ENCODE measurements at places on chromosomes 11 and 22.

- DNase-seq = no peak
Measured at GRCh38 chr11:124514131-124514530, 29.3 kb downstream of the OR8B12 start.

GRCh38 chr11:71242391-71242790 lies 10.0 kb downstream of the SHANK2 start:
- DNase-seq = no peak

DNA sequence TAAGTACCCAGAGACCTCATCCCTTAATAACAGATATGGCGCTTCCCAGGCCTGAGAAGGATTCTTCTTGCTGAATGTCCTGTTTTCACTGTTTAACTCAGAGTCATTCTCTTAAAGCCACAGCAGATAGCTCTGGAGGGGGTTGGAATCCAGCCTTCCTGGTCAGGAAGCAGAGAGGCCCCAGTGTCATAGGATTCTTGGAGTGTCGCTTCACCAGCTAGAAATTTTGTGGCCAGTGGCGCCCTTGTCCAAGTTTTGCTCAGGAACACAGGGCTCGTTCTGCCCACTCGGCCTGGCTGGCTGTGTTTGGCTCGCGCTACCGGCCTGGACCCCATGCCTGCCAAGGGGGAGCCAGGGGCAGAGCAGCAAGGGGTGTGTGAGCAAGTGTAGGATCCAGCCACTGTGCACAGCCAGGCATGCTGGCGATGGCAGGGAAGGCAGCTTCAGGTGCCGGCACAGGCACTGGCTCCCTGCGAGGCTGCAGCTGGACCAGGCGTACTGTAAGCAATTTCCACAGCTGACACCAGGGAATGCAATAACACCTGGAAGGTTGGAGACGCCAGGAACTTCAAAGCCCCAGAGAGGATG lies 214.8 kb upstream of the SESN3 start:
- DNase-seq = no peak

DNA sequence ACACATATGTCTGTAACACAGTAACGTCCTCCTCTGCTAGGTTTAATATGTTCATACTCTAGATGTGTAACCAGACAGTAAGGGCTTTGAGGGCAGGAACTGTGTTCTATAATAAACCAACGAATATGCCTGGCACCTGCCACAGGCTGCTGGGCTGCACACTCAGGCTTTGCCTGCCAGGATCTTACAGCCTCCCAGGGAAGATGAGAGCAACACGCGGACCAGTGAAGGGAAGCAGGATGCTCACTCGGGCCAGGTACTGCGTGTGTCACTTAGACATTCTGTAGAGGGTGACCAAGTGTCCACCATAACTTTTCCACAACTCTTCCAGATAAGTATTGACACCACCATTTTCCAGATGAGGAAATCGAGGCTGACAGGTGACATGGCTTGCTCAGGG lies 21.7 kb upstream of the BAIAP2L2 start:
- DNase-seq = no peak

DNA sequence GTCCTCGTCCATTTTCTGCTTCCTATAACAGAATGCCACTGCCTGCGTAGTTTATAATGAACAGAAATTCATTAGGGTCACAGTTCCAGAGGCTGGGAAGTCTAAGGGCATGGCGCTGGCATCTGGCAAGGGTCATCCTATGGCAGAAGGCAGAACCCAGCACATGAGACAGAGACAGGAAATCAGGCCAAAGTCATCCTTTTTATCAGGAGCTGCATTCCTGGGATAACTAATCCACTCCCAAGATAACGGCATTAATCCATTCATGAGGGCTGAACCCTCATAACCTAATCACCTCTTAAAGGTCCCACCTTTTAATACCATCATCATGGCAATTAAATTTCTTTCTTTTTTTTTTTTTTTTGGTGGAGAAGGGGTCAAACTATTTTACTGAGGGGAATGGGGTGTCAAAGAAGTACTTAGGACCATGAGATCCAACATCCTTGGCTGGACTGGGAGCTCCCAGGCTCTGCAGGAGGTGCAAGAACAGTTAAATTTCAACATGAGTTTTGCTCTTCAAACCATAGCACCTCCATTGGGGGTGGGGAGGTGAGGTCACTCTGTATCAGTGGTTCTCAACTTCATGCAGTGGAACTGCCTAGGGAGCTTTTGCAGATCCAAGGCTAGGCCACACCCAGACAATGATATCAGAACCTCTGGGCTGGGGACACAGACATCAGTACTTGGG lies 4.4 kb downstream of the TMEM109 start:
- DNase-seq = no peak

GRCh38 chr22:50282361-50283155 lies 12.4 kb upstream of the MAPK11 start:
- no peak for DNase-seq

DNA sequence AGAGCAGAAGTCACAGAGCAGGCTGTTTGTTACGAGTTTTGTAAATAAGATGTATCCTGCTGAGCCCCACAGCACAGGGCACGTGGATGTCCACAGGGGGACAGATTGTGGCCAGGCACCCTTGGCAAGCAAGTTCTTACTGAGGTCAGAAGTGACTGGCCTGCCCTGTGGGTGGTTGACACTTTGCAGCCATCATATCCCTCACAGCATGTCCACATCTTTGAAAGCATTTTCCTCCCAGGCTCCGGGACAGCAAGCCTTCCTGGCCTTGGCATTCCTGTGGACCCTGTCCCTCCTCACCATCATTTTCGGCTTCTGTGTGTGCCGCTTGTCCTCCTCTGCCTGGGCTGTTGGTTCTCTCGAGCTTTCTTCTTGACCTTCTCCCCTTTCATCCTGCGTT lies 189.5 kb downstream of the TBC1D22A start:
- no peak for DNase-seq

- no peak for DNase-seq
Measured at GRCh38 chr22:45460288-45461109, 42.2 kb upstream of the FBLN1 start.

- no peak for DNase-seq
Measured at GRCh38 chr22:35629406-35630216, 12.5 kb upstream of the MB start.

DNA sequence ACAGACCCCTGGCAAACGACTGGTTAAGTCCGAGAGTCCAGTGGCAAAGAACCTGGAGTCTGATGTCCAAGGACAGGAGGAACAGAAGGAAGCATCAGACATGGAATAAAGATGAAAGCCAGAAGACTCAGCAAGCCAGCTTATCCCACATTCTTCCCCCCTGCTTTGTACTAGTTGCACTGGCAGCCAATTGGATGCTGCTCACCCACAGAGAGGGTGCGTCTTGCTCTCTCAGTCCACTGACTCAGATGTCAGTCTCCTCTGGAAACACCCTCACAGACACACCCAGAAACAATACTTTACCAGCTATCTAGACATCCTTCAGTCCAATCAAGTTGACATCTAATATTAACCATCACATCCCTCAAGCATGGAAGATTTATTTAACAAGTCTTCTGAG lies 1265.8 kb upstream of the CNTN5 start:
- DNase-seq = no peak

- no peak for DNase-seq
Measured at GRCh38 chr22:37228106-37229011, 15.7 kb downstream of the RAC2 start.

- no peak for DNase-seq
Measured at GRCh38 chr11:50037251-50037650, 4.6 kb downstream of the OR4C45 start.

GRCh38 chr11:58641803-58642581 lies 19.5 kb downstream of the CNTF start:
- no peak for DNase-seq

GRCh38 chr22:38572065-38572464 lies 2.1 kb upstream of the DMC1 start:
- DNase-seq = no peak

GRCh38 chr11:28142724-28143123 lies 34.5 kb downstream of the METTL15 start:
- no peak for DNase-seq

- DNase-seq = no peak
Measured at GRCh38 chr11:98194611-98195010, 826.1 kb upstream of the CNTN5 start.

GRCh38 chr11:36402568-36403170 lies 106.6 kb downstream of the PRR5L start:
- no peak for DNase-seq

GRCh38 chr11:9799886-9800285 lies 136.0 kb downstream of the SWAP70 start:
- DNase-seq = no peak

DNA sequence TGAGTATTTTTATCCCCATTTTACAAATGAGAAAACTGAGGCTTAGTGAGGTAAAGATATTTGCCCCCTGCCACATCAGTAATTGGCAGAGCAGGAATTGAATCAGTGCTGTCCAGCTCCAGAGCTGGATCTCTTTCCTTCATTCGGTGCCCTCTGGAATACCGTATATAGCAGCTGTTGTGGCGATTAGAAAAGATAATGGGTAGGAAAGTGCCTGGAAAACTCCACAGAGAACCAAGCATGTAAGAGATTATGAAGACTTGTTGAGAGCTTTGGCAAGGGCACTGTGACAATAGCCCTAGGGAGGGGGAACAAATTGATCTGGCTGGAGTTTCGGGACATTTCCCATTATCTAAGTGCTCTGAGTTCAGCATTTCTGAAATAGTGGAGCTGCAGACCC lies 82.5 kb upstream of the TEAD1 start:
- no peak for DNase-seq

DNA sequence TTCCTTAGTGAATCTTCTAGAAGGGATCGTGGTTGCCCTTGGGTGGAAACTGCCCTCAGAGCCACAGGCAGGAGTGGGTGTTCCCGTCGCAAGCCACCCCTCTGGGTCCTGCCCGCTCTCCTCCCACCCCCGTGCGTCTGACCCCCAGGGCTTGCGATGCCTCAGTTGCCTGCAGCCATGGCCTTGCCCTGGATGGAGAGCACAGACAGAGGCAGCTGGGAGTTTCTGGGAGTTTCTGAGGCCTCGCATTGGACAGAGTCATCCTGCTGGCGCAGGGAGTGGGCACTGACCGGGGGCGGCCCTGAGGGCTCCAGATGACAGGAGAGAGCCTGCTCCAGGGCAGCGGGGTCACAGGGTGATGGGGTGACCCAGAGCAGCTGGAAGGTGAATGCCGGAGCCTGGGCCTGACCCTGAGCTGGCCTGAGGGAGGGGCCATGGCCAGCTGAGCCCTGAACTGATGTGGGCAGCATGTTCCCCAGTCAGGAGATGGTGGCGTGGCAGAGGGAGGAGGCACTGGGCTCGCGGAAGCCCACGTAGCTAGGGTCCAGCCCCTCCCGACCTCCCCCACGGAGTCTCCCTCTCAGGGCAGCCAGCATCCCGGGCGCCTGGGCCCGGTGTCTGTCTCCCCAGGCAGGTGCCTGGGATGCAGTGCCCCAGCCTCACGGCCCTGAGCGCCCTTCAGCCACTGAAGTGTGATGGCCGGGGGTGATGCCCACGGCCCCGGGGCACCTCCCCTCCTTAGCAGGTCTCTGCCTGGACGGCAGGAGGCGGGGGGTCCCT lies 1236.2 kb downstream of the BRD1 start:
- no peak for DNase-seq

GRCh38 chr22:36881504-36882245 lies 20.9 kb downstream of the NCF4 start:
- no peak for DNase-seq

GRCh38 chr11:92644595-92645445 lies 324.6 kb upstream of the MTNR1B start:
- no peak for DNase-seq

- DNase-seq = no peak
Measured at GRCh38 chr11:115656669-115657068, 152.5 kb upstream of the CADM1 start.

GRCh38 chr22:20508815-20509271 lies 1.4 kb downstream of the MED15 start:
- no peak for DNase-seq

GRCh38 chr11:65184146-65184545 lies 2.4 kb downstream of the CAPN1 start:
- no peak for DNase-seq

DNA sequence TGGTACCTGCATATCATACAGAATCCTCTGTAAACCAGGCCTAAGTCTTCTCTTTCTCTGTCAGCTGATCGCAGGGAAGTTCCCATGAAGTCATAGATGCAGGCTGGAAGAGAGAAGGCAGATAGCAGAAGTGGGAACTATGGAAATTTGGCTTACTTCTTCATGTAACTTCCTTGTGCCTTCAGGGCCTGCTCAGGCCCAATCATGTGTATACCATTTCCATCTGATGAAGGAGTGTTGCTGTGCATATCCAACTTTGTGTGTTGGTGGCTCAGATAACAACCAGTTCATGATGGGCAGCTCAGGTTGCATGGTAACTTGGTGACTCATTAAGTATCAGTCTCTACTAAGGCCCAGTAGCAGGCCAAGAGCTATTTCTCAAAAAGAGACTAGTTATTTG lies 53.1 kb upstream of the CEP295 start:
- DNase-seq = no peak

GRCh38 chr11:59255281-59255680 lies 42.6 kb upstream of the MPEG1 start:
- DNase-seq = no peak

- DNase-seq = no peak
Measured at GRCh38 chr11:111913031-111913861, 712 bp downstream of the HSPB2 start.

GRCh38 chr22:41178425-41178975 lies 26.6 kb upstream of the L3MBTL2 start:
- no peak for DNase-seq

DNA sequence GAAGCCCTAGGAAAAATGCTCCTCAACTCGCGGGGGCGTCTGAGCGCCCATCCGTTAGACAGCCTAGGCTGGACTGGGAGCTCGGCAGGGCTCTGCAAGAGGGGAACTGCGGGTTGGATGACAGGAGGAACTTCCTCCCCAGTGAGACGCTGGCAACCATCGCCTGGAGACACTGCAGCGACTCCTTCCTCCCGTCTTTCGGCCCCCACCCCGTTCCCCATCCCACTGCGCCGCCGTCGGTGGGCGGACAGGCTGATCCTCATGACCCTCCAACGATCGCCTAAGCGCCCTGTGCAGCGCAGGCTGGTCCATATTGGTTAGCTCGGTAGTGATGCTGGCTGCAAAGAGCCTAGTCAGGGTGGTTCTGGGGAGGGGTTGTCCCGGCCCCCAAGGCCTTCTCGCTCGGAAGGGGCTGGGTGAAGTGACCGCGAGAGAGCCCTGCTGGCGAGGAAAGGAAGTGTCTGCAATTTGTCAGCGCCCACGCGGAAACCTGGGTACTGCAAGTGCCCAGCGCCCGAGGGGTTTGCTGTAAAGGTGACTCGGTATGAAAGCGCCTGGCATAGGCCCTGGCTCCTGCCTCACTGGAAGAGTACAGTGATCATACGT lies 638 bp downstream of the NRGN start:
- no peak for DNase-seq

GRCh38 chr11:130388607-130389205 lies 39.7 kb downstream of the ADAMTS8 start:
- no peak for DNase-seq

DNA sequence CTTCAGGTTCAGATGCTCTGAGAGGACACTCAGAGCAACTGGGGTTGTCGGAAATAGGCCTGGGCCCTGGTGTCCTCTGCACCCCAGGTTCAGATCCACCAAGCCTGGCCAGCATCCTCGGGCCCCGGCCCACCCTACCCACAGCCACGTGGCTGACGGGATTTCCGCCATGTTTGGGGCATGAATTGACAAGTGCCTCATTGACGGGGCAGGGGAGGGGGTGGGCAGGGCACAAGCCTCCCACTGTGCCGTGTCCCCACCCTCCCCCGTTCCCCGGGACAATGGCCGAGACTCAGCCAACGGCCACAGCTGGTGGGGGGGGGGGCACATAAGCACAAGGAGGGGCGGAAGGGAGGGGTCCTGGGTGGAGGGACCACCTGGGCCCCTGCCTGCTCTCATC lies 8.5 kb downstream of the MYRF start:
- no peak for DNase-seq
